ENCODE measurements at places on chromosomes 7 and 10. TPM values are rescaled to one million over a fixed set of nuclear protein-coding genes. Genes with fewer than 3 reads are reported as not detected.

Gene CALML3
- total RNA-seq, result not detected

Gene FEZF1
- total RNA-seq, result 12.9 TPM

Gene DIP2C
- 9.3 TPM for total RNA-seq

Gene CDK13
- 49.5 TPM for total RNA-seq

Gene NXPH1
- total RNA-seq, result 0.40 TPM

Gene KLLN
- total RNA-seq, result 0.71 TPM

Gene TAF3
- total RNA-seq, result 10.7 TPM

Gene SEC24C
- total RNA-seq, result 63.2 TPM

Gene SAMD9
- 0.04 TPM for total RNA-seq

Gene CPA2
- 0.31 TPM for total RNA-seq

- DNase-seq, result no peak
Measured at GRCh38 chr7:20338285-20338684, 7.6 kb downstream of the ITGB8 start.

DNA sequence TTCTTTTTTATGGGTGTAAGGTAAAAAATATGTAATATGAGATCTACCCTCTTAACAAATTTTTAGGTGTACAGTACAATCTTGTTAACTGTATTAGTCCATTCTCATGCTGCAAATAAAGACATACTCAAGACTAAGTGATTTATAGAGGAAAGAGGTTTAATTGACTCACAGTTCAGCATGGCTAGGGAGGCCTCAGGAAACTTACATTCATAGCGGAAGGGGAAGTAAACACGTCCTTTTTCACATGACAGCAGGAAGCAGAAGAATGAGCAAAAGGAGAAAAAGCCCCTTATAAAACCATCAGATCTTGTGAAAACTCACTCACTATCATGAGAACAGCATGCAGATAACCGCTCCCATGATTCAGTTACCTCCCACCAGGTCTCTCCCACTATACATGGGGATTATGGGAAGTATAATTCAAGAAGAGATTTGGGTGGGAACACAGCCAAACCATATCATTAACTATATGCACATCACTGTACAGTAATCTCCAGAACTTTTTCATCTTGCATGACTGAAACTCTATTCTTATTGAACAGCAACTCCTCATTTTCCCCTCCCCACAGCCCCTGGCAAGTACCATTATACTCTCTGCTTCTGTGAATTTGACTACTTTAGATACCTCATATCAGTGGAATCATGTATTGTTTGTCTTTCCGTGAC lies 127.4 kb downstream of the WNT2 start:
- no peak for DNase-seq

GRCh38 chr10:5079306-5079830 lies 14.8 kb upstream of the AKR1C3 start:
- no peak for DNase-seq

DNA sequence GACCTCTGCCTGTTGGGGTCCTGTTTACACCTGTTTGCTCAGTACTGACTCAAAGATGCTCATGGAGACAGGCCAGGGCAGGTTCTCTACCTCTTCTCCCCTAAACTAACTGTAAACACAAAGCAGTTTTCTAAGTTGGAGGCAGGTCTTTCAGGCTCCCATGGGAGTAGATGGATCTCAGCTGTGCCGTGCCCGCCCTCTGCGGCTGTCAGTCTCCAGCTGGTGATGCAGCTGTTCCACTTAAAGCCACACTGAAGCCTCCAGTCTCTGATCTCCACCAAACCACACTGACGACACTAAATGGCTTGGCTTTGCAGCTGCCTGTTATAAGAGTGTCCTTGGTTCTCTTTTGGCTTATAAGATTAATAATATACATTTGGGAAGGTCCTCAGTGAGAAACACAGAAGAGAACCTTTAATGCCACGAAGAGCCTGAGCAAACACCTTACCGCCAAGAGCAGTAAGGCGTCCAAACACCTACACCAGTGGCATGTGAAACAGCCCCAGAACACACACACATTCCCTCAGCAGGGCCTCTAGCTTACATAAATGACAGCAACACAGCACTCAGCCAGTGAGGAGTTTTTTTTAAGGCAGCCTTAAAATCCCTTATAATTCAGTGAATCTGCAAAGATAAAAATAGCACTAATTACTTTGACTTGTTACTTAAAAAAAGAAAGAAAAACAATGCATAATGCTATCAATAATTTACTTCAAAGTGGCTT lies 60.4 kb upstream of the KCNIP2 start:
- no peak for DNase-seq

DNA sequence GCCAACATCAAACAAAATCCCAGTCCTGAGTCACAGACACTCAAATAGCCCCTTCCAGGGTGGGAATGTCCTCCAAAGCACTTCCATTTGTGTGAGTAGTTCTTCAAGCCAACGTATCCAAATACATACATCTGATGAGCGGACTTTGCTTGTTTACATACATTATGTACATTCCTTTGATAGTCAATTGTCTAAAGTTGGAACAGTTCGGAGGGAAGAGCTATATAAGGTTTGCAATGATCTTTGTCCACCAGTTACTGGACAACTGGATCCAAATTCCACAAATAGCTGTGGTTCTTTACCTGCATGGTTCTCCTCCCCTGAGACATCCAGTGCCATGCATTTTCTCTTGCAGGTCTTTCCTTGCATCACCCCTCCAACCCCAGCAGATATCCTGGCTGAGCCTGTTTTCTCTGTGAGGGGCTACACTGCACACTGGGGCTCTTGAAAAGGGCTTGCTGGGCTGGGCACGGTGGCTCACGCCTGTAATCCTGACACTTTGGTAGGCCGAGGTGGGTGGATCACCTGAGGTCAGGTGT lies 4.7 kb upstream of the MGMT start:
- no peak for DNase-seq

DNA sequence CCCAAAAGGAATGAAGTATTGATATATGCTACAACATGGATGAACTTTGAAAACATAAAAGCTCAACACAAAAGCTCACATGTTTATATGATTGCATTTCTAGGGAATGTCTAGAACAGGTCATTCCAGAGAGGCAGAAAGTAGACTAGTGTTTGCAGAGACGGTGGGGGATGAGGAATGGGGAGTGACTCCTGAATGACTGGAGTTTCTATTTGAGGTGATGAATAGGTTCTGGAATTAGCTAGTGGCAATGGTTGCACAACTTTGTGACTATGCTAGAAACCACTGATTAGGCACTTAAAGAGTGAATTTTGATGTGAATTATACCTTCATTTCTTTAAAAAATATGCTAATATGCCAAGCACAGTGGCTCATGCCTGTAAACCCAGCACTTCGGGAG lies 6.9 kb downstream of the KPNA7 start:
- no peak for DNase-seq

DNA sequence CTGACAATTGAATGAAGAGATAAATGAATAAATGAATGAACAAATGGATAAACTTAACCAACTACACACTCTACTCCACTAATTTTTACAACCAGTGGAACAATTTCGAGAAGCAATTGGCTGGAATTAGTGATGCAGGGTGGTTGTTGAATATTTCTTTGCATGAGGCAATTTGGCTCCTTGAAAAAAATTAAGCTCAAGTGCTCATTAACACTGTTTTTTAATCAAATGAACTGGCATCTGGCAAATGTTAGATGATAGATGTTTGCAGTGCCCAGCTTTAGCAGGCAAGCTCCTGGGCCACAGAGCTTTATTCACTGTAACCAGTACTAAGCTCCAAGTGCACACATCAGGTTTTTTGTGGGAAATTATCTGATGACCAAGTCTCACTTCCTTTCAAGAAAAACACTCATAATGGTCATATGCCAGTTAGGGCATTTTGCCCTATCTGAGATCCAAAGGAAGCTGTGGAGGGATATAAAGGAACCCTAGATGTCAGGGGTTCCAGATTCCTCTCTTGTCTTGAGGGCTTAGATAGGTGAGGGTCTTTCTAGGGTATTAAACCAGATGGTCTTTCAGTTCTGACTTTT lies 16.4 kb upstream of the ADD3 start:
- no peak for DNase-seq

- DNase-seq, result no peak
Measured at GRCh38 chr10:126917975-126918908, 13.0 kb downstream of the DOCK1 start.

- no peak for DNase-seq
Measured at GRCh38 chr7:143245123-143245522, 18.1 kb upstream of the GSTK1 start.

DNA sequence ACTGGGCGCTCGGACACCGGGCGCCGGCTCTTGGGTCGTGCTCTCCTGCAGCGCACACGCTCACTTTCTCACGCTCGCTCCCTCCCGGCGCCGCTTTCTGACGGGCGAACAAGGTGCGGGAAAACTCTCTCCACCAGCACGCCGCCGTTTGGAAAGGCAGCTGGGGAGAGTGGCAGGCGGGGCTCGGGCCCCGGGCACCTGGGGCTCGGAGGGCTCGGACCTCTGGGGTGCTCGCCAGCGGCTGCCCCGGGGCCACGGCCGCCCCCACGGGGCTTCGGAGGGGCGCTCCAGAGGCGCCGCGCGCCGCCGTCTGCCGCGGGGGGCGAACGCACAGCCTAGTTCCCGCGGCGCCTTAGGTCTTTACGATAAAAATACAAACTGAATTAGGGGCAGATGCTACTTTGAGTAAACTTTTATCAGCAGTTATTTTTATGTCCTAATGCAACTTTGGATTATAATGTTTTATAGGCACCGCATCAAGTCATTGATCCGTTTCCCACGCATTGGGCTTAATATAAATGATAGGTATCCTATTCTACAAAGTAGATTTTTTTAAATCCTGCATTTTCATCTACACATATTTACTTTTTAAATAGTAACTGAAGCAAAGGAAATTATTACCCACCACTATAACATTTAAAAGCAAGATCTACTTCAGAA lies 535 bp upstream of the EPC1 start:
- no peak for DNase-seq

DNA sequence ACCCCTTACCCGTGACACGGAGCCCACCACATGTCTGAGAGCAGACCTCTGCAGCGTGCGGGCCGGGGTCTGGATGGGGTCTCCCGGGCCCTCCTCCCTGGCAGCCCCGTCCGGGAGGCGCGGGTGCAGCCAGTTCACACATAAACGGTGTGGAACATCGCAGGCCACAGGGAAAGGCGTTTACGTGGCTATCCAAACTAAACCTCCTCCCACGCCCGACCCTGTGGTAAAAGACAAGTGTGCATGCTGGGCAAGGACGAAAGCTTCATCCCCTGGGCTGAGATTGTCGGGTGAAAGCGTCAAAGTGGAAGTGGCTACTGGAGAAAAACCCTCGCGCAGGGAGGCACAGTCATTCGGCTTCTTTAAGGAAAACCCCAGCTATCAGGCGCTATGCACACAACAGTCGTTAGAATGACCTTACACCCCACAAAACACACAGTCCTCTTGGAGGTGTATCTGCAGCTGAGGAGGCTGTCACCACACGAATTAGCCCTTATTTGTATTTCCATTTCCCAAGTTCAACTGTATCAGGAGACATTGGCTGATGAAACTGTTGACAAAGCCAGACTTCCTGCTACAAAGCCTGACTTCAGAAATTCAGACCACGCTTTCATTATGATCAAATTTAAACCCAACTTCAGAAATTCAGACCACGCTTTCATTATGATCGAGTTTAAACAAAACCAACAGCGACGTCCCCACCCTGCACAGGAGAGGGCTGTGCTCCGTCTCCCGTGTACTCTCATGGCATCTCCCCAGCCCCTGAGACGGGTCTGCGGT lies 15.3 kb downstream of the GPER1 start:
- DNase-seq, result no peak

DNA sequence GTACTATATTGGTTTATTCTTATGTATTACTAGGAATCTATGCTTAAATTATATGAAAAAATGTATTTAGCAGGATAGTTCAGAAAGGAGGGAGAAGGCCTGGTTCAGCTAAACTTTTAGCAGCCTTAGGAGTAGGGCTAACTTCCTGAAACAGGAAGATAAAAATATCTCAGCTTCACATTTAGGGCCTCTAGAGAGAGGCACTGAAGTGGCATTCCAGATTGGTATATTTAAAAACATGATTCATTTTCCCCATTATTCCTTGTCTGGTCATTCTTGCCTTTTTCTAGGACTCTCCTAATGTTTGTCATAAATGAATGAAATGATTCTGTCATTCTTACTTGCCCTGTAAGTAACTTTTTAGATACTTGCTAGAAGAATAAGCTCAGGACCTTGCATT lies 63.0 kb upstream of the CYP26C1 start:
- no peak for DNase-seq

DNA sequence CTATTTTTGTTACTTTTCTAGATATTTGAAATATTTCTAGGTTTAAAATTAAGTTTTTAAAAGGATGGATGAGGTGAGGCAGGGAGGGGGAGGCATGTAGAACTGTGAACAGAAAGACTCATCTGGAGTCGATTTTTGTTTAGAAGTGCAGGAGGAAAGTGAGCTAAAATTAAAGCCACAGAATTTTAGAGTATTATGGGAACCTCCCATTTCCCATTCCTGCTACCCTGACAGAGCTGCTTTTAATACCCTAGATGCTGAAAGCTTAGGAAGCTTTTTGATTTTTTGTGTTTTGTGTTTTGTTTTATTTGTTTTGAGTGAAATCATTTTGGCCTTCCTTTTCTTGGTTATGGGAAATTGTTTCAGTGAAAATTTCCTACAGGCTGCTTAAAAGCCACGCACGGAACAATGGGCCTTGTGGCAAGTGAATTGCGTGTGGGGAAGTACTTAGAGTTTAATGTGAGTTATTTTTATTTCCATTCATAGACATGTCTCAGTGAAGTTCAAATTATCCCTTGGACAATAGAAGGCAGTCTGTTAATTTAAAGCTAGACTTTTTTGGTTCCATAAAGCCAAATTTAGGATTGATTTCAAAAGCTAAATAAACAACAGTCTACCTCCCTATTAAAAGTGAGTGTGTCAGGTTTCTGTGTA lies 102.0 kb upstream of the HDAC9 start:
- DNase-seq, result no peak

DNA sequence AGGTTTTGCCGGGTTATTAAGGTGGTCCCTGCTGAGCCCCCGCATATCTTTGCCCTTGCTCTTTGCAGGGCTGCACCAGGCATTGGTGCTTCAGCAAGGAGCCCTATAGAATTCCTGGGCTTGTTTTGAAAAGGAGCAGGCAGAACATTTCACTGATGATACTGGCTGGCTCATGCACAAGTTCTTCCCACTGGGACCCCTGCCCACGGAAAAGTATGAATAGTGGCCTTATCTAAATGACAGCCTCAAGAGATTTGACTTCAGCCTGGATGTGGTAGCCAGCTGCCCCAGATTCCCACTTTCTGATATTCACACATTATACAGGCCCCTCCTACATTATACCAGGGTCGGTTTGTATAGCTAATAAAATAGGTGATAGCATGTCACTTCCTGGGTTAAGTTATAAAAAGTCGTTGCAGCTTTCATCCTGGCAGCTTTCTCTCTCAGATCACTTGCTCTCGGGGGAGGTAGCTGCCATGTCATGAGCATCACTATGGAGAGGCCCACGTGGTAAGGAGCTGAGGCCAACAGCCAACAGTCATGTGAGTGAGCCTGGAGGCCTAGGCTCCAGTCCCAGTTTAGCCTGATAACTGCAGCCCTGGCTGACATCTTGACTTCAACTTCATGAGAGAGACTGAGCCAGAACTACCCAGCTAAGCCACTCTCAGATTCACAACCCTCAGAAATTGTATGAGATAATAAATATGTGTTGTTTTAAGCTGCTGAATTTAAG lies 16.8 kb upstream of the CRTAC1 start:
- DNase-seq, result no peak

GRCh38 chr10:77603534-77603927 lies 34.1 kb downstream of the KCNMA1 start:
- DNase-seq, result no peak

- DNase-seq, result no peak
Measured at GRCh38 chr7:48710995-48711394, 213.4 kb upstream of the CDC14C start.

GRCh38 chr10:117214401-117214800 lies 17.1 kb downstream of the KCNK18 start:
- DNase-seq, result no peak

- DNase-seq, result no peak
Measured at GRCh38 chr7:48245751-48246472, 74.7 kb downstream of the ABCA13 start.

Measured in H1 (cell line).